ENCODE measurements at places on chromosomes 4 and X.

DNA sequence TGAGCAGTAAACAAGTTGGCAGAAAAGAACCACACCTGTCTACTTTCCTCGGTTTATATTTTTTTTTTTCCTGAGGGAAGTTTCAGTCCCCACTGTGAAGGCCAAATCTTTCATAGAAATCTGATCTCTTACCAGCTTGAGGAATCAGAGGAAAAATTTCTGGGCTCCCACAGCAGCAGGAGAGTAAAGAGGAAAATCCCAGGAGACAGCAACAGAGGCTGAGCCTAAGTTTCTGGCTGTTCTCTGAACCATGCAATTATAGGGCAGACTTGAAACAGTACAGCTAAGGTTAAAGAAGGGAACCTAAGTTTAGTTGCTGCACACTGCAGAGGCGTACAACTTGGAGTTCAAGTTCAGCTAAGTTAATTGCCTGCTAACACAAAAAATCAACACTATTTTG lies 1090.9 kb upstream of the INTU start:
- no peak overlapping the region for H3K4me3 ChIP-seq
- no peaks in the 10 kb centered on the region for H3K27me3 ChIP-seq
- no peaks in the 10 kb centered on the region for H3K4me1 ChIP-seq

DNA sequence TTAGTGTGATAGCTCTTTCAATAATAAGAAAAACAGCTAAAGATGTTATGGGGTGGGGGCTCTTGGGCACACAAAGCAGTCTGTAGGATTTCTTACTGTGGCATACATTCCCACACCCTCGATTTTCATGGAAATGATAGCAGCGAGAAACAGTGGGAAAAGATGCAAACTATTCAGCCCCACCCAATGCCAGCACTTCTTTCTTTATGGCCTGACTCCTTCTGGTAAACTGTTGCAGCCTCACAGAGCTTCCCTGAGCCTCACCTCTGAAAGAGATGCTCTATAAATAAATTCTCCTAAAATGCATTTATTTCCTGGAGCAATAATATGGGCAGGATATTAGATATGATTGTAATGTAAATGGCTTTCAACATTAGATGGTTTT lies 910 bp downstream of the ANK2 start:
- H3K36me3 ChIP-seq, result no peaks in the 10 kb centered on the region
- H3K27me3 ChIP-seq, result no peaks in the 10 kb centered on the region
- no peak overlapping the region for H3K27ac ChIP-seq
- H3K4me3 ChIP-seq, result no peak overlapping the region
- DNase-seq, result no peak
- peaks cover 10% of the 10 kb centered on the region for H3K4me1 ChIP-seq

DNA sequence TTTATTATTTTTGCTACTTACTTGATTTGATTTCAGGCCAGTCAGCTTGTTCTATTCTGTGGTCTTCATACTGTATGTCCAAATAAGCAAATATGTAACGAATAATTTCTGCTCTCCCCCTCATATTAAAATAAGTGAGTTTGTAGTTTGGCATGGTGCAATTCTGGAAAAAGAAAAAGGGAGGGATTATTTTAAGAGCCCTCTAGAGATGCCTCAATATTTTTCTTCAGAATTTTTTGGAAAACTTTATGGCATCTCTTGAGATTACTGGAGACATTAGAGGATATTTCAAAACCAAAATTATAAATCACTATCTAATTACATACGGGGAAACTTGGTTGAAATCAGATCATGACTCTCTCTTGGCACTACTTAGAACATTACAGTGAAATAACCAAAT lies 8.2 kb downstream of the HPGDS start:
- no peak overlapping the region for H3K27ac ChIP-seq
- no peak for DNase-seq
- H3K27me3 ChIP-seq, result no peaks in the 10 kb centered on the region
- H3K4me3 ChIP-seq, result no peak overlapping the region

GRCh38 chr4:139050446-139050845 lies 34.9 kb downstream of the NOCT start:
- H3K36me3 ChIP-seq, result peaks cover 6% of the 10 kb centered on the region
- peak overlapping the region; percentile 59 for H3K27ac ChIP-seq
- H3K27me3 ChIP-seq, result no peaks in the 10 kb centered on the region
- peak; percentile 52 for DNase-seq
- peaks cover 17% of the 10 kb centered on the region for H3K4me1 ChIP-seq

DNA sequence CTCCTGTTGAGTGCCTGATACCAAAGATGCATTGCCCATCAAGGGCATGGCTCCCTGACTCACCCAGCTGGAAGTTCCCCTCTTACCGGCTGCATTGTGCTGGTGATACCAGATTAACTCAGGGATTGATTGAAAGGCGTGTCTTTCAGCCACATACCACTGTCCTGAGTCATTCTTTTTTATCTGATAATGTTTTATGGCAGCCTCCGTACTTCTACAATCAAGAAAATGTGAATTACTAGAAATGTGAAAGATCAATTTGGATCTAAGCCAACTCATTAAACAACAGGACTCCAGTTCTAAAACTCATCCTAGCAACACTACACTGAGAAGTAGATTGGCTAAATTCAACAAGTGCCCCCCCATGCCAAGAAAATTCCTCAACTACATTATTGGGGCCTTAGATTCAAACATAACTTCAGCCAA lies 40.0 kb downstream of the TXK start:
- H3K27me3 ChIP-seq, result no peaks in the 10 kb centered on the region
- H3K4me1 ChIP-seq, result no peaks in the 10 kb centered on the region
- H3K36me3 ChIP-seq, result no peaks in the 10 kb centered on the region
- no peak for DNase-seq
- H3K4me3 ChIP-seq, result no peak overlapping the region

DNA sequence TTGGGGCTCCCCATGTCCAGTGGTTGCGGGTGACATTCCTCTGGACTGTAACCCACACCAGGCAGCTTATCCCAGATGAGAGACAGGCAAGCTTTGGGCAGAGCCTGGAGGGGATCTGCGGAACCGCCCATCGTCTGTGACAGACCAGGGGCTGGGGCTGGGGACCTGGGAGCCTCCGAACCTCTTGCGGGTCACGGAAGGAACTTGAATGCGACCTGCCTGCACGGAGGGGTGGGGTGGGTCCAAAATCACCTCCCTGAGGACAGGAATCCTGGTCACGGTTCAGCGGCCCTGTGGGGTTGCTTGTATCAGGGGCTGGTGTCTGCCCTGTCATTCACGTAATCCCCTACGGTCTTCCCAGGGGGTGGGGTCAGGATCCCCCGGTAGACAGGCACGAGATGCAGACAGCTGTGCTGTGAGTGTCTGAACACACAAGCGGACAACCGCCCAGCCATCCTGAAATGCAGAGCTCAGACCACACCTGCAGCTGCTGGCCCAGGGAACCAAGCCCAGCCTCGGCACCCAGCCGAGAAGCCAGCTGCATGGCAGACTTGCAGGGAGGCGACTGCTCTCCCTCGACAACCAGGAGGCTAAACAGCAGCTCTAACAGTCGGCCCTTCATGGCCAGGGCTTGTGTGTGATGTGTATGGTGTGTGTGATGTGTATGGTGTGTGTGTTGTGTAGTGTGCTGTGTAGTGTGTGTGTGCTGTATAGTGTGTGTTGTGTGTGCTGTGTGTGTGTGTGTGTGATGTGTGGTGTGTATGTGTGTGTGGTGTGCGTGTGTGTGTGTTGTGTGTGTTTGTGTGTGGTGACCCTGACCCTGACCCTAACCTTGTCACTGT lies 105.9 kb upstream of the ADRA2C start:
- no peak for DNase-seq
- no peak overlapping the region for H3K27ac ChIP-seq
- H3K4me1 ChIP-seq, result no peaks in the 10 kb centered on the region
- H3K36me3 ChIP-seq, result no peaks in the 10 kb centered on the region
- H3K4me3 ChIP-seq, result no peak overlapping the region

- H3K27me3 ChIP-seq, result no peaks in the 10 kb centered on the region
- H3K4me1 ChIP-seq, result peaks cover 6% of the 10 kb centered on the region
- no peak for DNase-seq
- H3K27ac ChIP-seq, result no peak overlapping the region
- no peaks in the 10 kb centered on the region for H3K36me3 ChIP-seq
Measured at GRCh38 chr4:153241970-153242838, 38.0 kb downstream of the TRIM2 start.

All from cardiac muscle cell (in vitro differentiated cells and primary cell).